ENCODE measurements at places on chromosomes 7 and 10.

DNA sequence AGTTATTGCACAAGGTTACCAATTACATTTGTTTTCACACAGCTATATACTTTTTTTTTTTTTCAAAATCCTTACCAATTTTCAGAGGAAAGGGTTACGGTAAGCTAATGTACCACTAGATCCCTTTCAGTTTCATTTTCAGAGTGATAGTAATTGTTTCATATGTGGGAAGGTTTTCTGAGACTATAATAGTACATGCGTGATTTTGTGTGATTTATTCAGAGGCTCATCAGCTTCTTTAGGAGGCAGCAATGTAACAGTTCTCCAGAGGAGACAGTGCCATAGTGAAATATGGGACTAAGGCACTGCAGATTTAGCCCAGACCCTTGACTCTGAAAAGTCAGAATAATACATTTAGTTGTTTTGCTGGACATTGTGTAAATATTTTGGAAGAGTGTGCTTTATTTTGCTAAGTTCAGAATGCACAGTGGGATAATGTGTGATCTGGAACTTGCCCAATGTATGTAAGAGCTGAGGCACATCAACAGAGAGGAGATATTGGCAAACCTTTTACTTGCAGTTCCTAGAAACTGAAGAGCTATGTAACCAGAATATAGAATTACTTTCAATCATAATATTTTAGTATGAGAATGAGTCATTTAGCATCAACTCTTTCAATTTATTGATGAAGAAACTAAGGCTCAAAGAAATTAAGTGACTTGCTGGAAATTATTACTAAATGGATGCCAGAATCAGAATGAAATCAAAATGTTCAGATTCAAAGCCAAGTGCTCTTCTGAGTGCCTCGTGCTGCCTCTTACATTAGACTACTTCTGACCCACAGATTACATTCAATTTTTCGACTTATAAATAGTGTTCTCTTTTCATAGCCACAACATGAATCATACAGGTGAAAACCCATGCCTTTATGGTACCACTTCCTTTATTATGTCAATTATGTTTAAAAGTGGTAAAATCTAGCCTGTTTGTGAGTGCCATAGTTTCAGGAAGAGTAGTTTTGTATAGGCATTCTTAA is 207.7 kb upstream of the TEX47 start:
- no peak for DNase-seq

- no peak for DNase-seq
Measured at GRCh38 chr10:101878869-101879268, 35.3 kb upstream of the KCNIP2 start.

DNA sequence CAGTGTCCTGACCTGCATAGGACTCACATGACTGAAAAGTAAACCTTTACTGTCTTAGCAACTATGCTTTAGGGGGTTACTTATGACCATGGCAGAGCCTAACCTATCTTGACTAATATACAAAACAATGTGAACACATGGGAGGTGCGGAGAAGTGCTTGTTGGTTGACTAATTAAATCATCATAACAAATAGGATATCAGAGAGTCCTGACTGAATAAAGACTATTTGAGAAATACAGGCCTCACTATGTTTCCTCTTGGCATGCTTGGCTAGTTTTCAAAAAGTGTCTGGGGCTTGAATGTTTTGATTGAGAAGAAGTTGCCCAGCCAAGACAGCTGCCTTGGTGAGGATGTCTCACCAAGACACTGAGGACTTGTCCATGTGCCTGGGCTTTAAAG is 104.4 kb upstream of the PHYHIPL start:
- DNase-seq: no peak

DNA sequence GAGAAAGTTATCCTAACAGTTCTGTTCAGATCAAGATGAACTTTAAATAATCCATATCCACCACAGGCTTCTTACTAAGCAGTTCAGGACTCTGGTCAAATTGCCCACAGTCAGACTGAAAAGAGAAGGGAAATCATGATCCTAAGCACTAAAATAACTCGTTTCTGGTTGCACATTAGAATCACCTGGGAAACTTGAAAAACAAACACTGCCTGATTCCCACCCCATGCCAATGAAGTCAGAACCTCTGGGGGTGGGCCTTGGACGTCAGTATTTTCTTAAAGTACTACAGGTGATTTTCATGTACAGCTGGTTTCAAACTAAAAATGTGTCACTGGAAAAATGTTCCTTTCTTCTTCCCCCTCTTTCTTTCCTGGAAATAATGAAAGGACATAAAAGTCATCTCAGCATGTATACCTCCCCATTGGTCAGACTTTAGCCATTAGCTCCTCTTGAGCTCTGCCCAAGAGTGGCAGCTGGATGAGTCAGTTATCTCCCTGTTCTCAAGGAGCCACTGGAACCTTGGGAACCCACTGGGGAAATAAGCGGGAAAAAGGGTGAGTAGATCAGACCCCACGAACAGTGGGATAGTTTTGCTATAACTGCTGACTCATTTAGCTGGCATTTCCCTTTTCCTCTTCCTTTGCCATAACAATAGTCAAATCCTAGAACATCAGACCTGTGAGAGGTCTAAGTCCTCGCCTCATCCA is 75.3 kb upstream of the IL6 start:
- DNase-seq: no peak

DNA sequence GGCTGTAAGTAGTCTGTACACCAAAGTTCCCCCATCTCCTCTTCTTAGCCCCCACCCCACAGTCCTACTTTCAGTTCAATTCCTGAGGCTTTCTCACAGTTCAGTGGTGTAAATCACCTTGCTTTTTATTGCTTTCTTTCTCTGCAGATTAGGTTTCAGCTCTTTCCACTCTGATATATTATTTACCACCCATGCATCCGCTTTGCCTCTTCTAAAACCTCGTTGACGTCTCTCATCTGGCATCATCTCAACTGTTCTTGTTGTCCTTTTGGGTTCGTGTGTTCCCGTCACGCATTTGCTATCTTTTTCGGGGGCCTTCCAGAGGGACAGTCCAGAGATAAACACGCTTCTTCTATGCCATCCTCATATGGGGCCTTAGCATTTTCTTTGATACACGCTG is 597.9 kb upstream of the DPP6 start:
- DNase-seq: no peak

Measured in NCI-H1048 (cell line).